ENCODE measurements at places on chromosomes 2 and 18.

DNA sequence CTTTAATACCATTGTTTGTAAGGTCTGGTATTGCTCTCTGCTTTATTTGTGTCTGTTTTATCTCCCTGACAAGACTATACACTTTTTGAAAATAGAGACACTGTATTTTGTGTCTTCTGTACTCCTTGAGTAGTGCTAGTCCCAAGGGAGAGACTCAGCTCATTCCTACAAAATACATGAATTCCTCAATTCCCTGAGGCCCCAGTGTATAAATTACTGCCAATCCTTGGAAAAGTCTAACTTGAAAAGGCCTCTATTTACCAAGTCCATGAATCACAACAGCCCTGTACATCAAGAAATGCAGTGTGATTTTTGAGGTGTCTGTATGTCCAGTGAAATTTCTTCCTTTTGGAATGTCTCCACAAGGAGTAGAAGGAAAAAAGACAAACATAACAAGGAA lies 34.9 kb upstream of the NEDD4L start:
- DNase-seq = no peak

- DNase-seq = no peak
Observed at GRCh38 chr2:35864141-35864540, 491.4 kb upstream of the CRIM1 start.

GRCh38 chr2:216047397-216047796 lies 34.0 kb upstream of the MREG start:
- no peak for DNase-seq

DNA sequence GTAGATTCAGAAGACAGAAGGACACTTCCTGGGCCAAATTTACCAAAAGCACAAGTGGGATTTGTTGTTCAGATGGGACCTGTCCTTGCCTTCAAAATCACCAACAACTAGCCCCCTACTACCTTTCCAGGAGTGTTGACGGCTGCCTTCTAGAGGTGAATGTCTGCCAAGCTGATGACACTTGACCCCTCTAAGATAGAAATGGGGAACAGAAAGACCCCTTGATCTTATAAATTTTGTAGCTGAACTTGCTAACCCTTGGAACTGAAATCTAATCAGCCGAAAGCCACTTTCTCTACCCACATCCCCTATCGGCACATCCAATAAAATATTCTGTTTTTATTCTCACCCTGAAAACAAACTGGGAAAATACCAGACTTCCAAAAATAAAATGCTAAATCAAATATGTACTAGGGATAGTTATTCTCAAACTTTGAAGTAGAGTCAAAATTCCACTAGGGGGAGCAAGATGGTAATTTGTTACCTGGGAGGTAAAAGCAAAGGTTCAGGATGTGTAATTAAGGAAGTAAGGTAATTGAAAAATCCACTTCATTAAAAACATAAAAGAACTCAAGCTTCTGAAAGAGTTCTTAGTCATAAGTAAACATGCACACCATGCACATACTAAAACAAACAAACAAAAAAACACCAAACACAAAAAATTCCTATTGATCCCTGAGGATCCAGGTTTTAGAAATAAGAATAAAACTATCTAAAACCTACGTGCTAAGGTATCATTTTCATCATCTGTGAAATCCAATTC lies 119.2 kb downstream of the ANKRD44 start:
- DNase-seq = no peak

Measured in LNCaP clone FGC (cell line).